Stimulated activated CD8-positive, alpha-beta memory T cell treated with anti-CD3 and anti-CD28 coated beads, Interleukin-12 subunit alpha, Interleukin-12 subunit beta, amount 100 ng/mL, for 4 hours (primary cell): ENCODE measurements at places on chromosomes 6 and 20.

DNA sequence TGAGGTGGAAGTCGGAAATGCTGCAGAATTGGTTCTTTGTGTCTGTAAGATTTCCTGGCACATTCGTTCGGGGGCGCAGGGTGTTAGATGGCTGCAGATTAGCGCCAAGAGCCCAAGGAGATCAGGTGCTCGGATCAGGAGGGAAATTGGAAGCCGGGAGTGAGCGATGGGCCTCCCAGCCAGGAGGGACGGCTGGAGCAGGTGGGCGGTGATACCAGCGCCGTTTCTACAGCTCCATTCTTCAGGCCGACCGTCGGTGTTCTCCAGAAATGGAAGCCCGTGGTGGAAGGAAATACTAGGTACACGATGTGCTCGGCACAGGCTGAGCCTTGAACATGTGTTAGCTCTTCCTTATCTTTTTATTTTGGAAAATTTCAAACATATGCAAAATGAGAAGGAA lies 6.5 kb downstream of the SIRPA start:
- DNase-seq, result no peak

DNA sequence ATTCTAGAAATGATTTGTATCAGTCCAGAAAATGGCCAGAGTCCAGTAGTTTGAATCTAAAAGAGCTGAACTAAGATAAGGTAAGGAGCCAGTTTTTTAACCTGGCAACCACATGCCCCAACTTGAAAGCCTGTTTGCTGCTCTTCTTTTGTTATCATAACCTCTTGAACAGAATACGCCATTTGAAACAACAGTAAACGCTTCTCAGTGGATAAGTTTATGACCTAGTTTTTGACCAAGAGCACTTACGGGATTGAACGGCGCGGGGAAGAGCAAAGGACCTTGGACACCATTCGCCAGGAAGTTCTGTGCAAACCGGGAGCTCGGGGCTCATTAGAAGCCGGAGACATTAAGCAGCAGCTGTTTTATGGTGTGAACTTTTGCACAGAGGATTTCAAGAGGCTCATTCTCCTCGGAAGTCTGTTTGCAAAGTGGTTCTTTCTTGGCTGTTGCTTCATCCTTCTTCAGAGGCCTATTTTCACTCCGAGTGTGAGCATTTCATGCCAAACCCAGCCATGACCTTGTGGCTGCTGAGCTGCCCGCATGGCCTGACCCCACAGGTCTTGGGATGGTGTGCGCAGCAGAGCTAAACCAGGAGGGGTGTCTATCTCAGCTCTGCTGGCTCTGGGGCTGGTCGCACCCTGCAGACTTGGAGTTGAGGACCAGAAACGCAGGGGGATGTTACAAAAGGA lies 215.1 kb downstream of the SOX4 start:
- DNase-seq, result no peak

GRCh38 chr6:26300828-26301227 lies 64.2 kb upstream of the BTN3A2 start:
- no peak for DNase-seq

DNA sequence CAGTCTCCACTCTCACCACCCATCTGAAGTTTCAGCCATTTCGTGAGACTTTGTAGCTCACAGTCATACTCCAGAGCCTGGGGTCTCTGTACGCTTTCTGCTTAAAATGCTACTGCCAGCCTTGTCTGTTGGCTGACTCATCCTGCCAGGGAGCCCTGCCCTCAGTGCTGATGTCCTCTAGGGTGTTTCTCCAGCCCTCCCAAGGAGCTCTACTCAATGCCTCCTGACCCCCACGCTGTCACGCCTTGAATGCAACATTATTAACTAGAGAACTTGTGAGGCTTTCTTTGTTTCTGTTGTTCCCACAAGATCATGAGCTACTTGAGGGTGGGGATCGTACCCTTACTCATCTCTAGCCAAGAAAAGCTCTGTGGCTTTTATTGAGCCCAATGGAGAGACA lies 20.1 kb downstream of the KIF16B start:
- DNase-seq, result no peak

DNA sequence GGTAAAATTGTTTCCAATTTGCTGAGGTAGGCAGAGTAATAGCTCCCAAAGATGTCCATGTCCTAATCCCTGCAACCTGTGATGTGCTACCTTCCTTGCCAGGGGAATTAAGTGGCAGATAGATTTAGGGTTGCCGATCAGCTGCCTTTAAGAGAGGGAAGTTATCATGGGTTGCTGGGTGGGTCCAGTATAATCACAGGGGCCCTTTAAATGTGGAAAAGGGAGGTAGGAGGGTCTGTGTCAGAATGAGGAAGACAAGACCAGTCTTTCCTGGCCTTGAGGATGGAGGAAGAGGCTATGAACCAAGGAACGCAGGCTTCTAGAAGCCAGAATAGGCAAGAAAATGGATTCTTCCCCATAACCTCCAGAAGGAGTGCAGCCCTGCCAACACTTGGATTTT lies 50.7 kb downstream of the CTCFL start:
- DNase-seq, result no peak

GRCh38 chr6:26032340-26033084 lies 54.7 kb upstream of the HFE start:
- DNase-seq, result no peak

GRCh38 chr20:33148040-33148439 lies 19.9 kb upstream of the BPIFA2 start:
- DNase-seq, result no peak

- DNase-seq, result no peak
Observed at GRCh38 chr20:57676589-57677583, 32.9 kb downstream of the PMEPA1 start.

GRCh38 chr6:98525860-98526259 lies 308.5 kb upstream of the POU3F2 start:
- DNase-seq, result no peak

DNA sequence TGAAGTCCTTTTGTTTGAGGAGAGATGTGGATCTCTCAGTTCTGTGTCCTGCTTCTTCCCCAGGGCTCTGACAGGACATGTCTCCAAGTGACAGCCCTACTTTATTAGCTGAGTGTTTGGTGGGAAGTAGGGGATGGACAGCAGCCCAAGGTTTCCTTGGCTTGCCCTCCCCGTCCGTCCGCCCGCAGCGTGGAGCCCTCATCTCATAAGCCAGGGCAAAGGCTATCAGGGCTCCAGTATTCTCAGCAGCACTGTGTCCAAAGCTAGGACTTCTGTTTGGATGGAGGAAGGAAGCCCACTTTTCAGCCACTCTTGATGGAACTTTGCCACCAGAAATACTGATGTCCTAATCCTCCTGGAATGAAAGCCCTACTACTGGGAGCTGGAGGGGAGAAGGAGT lies 13.6 kb downstream of the CDC5L start:
- DNase-seq, result no peak

GRCh38 chr6:74867291-74867690 lies 338.6 kb downstream of the COL12A1 start:
- DNase-seq, result no peak

GRCh38 chr6:168032005-168032760 lies 34.7 kb downstream of the KIF25 start:
- DNase-seq, result no peak

GRCh38 chr6:13760307-13761304 lies 49.0 kb upstream of the RANBP9 start:
- no peak for DNase-seq

GRCh38 chr6:144931172-144932035 lies 646.3 kb downstream of the UTRN start:
- no peak for DNase-seq

- DNase-seq, result no peak
Observed at GRCh38 chr6:26064619-26065257, 22.5 kb upstream of the HFE start.

DNA sequence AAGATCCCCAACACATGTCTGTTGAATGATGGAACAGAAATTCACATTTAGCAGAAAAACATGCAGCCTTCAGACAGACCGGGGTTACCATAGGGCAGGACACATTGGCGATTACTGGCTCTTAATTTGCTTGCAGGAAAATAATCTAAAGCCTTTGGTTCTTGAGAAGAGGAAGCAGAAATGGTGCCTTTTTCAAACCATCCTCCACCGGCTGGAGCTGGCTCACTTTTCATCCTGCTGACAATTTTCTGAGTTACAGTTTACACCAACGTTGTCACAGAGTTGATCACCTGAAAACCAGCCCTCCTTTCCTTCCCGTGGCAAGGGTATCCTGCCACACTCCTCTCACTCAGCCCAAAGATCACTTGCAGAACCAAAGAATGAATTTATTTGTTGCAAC lies 32.6 kb downstream of the SF3B5 start:
- DNase-seq, result no peak

GRCh38 chr6:157667211-157668008 lies 155.6 kb upstream of the SNX9 start:
- peak; percentile 19 for DNase-seq

DNA sequence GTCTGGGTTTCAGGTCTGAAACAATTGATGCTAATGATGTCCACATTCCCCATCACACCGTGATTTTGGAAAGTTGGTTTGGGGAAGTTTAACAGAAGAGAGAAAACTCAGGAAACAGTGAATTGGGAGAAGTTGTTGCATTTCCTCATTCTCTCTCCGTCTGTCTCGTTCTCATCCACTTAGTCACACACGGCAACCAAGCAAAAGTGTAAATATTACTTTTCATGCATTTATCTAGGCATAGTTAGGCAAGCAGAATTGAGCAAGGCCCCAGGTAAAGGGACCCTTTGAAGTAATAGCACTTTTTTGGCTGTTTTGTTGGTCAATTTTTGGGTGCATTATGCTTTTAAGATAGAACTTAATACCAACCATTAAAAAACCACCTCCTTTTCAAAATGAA lies 137.0 kb upstream of the SULF2 start:
- DNase-seq, result no peak

- DNase-seq, result no peak
Observed at GRCh38 chr6:35018746-35019145, 122.4 kb downstream of the TCP11 start.
